ENCODE measurements at places on chromosomes 4 and X.
A peak's percentile ranks its signal among the peaks of the same experiment; 100 is the strongest.

- DNase-seq = peak; percentile 59
Measured at GRCh38 chr4:184825896-184826690, at the start of gene ACSL1. ACSL1 (minus strand) TSS chr4:184825968; CDS start chr4:184803514, 22,454 bp downstream.

DNA sequence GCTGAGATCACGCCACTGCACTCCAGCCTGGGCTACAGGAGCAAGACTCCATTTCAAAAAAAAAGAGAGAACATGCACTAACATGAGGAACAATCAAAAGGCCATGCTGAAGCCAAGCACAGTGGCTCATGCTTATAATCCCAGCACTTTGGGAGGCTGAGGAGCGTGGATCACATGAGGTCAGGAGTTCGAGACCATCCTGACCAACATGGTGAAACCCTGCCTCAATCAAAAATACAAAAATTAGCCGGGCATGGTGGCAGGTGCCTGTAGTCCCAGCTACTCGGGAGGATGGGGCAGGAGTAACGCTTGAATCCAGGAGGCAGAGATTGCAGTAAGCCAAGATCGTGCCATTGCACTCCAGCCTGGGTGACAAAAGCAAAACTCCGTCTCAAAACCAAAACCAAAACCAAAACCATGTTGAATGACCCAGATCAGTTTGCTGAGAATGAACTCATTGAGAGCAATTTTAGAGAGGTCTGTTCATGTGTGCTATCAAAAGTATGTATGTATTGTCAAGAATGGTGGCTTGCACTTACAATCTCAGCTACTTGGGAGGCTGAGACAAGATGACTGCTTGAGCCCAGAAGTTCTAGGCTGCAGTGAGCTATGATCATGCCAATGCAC, 44.8 kb downstream of the PDS5A start:
- DNase-seq = no peak

GRCh38 chrX:110915570-110915969, 120.0 kb upstream of the CHRDL1 start:
- no peak for DNase-seq

- DNase-seq = no peak
Measured at GRCh38 chr4:107618656-107619055, 101.4 kb downstream of the PAPSS1 start.

- DNase-seq = no peak
Measured at GRCh38 chr4:100881283-100881682, 363.5 kb upstream of the EMCN start.

DNA sequence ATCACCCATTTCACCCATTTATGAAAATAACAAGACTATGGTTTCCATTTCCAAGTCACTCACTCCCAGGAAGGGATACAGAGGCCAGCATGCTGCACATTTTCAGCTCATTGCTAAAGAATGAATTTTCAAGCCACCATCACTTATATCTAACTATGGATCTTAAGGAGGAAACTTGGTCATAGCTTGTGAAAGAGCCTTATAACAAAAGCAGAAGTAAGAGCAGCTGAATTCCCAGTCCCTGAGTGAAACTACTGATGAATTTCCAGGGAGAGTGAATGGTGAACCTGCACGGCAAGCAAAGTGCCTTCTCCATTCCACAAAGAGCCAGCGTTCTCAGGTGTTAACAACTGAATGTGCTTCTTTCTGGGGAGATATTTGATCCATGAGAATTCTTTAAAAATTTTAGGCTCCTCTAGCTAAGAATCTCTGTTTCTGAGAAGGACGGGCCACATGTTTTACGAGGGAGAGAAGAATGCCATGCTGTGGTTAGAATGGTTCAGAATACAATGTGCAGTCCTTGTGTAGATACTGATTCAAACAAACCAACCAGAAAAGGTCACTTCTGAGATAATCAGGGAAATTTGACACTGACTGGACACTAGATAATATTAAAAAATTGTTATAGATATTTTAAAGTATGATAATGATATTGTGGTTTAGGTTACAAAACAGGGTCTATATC, 24.0 kb downstream of the BTC start:
- DNase-seq = no peak

DNA sequence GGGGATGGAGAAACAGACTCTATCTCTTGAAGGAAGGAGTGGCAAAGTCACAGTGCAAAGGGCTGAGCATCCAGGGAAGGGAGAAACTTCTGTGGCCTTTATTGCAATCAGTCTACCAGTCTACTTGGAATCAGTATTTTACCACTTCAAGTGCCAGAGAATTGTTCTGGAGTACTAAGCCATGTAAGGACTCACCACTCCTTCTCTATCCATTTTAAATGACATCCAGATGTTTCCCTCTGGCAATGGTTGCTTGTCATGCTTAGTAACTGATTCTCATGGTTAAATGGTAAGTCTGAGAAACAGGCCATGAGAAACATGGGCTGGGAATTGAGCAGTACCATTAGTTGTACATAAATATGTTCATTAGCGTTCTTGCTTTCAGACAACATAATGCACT, 21.1 kb upstream of the SMIM10 start:
- DNase-seq = no peak

GRCh38 chr4:104330125-104330905, 164.4 kb downstream of the CXXC4 start:
- no peak for DNase-seq

GRCh38 chrX:45191820-45192409, 8.8 kb downstream of the DIPK2B start:
- DNase-seq = no peak

GRCh38 chr4:780716-781492, 45.0 kb downstream of the CPLX1 start:
- no peak for DNase-seq

Measured in activated CD4-positive, alpha-beta T cell treated with anti-CD3 and anti-CD28 coated beads, Interleukin-2, amount 50 U/mL, for 24 hours (primary cell).